ENCODE measurements at places on chromosomes 2 and 18. TPM values are rescaled to one million over a fixed set of nuclear protein-coding genes. Genes with fewer than 3 reads are reported as not detected.

The PCGF1 gene
- 11.4 TPM for total RNA-seq

The DIPK1C gene
- 5.9 TPM for total RNA-seq

The IL18RAP gene
- total RNA-seq = 0.70 TPM

The TTR gene
- not detected for total RNA-seq

The FANCL gene
- 11.4 TPM for total RNA-seq

The DUSP2 gene
- total RNA-seq = 1.3 TPM

The ENOSF1 gene
- 26.8 TPM for total RNA-seq

The TIA1 gene
- 49.4 TPM for total RNA-seq

The GREB1L gene
- total RNA-seq = 16.2 TPM

The PMAIP1 gene
- total RNA-seq = 0.35 TPM

The MAB21L4 gene
- total RNA-seq = not detected

The M1AP gene
- not detected for total RNA-seq

The CD28 gene
- total RNA-seq = 1.3 TPM

The HK2 gene
- total RNA-seq = 15.5 TPM

The ANKRD30BL gene
- not detected for total RNA-seq

The CLEC4F gene
- total RNA-seq = 0.13 TPM

All from cardiac septum (tissue), 1 donor.